Activated T-helper 1 cell treated with Interleukin-2 at 50 U/mL for 16 hours (primary cell): ENCODE measurements at places on chromosomes 3 and 15.

DNA sequence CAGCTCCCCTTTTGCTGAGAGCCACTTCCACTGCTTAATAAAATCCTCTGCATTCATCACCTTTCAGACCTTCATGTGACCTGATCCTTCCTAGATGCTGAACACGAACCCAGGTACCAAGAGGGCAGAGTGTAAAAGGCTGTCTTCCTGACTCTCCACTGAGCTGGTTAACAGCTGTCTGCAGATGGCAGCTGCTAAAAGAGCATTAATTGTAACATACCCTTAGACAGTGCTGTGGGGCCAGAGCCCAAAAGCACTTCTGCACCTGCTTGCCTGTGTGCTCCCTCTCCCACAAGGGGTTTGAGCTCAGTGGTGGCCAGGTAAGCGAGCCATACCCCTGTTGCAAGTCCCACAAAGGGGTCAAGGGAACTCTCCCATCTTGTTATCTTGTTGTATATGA is 187.3 kb downstream of the UBE2E2 start:
- no peak for DNase-seq

DNA sequence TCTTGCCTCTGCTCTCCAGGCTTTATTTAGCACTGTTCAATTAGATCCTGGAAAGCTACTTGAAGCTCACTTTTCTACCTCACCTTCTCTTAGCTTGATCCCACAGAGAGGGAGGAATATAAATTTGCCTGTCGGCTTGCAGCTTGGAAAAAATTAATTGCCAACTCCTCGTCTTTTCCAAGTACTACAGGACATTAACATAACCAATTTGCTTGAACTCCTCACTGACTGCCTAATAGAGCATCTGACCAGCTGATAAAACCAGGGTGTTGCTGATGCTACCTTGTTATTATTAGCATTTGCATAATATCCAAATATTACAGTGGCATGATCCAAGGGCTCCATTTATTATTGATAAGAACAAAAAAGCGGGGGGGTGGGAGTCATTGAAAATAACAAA is 561.8 kb downstream of the MCTP2 start:
- DNase-seq = no peak

DNA sequence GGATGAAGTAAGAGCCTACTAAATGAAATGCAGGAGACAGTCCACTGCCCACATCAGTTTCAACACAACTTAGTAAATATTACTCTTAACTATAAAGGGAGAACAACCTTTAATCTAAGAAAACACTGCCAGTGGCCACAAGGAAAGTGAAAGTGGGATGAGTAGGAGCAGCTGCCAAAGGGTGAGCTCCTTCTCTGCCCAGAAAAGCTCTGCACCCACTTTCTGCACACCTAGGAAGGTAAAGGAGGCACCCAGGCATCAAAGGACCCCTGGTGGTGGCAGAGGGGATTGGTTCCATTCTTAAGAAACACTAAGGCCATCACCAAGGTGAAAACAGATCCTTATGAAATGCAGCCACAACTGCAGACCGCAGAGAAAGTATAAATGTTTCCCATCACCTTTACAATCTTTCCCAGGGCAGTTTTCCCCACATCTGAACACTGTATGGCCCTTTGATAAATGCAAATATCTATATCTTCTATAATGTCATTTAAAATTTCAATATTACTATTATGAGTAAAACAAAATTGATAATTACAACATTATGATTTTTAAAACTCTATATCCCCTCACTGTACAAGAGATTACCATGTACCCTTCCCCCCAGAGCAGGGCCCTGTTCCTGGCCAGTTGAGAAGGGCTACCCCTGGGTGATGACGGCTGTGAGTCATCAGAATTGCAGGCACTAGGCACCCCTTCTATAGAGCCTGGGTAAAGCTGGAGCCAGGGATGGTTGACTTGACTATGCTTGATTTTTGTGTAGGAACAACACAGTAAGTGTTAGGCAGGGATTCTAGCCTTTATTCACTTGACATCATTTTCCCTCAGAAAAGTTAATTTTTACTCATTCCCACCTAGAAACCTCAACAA is 92.0 kb downstream of the SNRK start:
- peak; percentile 38 for DNase-seq

GRCh38 chr3:16290007-16290826 is 25.2 kb downstream of the OXNAD1 start:
- no peak for DNase-seq

GRCh38 chr3:131283862-131284261 is 97.7 kb upstream of the NUDT16 start:
- DNase-seq = no peak

DNA sequence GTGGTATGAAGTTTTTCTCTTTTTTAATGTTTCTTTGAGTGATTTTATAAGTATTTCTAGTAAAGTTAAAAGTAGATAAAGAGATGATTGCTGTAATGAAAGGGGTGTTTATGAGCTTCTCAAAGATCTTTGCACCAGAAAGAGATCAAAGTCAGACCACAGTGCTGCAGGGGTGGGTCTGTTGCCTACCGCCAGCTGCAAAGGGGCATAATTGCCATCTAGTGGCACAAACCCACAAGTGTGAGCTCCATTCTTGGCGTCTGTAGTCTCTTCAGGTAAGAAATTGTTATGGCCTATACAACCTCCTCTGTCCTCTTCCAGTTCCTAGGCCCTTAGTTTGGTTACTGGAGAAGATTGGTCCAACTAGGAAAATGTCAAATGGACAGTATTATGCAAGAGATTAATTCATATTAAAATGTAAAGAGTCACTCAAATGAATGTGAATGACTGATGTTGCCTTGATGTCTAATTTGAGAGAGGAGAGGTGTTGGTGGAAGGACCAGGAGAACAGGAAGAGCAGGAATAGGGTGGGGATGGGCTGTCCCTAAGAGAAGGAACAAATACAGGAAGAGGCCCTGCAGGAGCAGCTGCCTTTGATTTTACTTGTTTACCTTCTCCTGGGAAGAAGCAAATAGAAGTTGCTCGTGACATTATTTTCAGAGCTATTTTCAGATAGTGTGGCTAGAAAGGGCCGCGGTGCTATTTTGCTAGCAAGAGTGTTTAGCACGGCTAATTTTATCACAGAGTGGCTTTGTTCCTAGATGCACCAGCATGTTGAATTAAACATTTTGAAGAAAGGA is 53.0 kb upstream of the GSK3B start:
- DNase-seq = peak; percentile 13

GRCh38 chr3:195075199-195075940 is 195.6 kb downstream of the XXYLT1 start:
- DNase-seq = no peak

DNA sequence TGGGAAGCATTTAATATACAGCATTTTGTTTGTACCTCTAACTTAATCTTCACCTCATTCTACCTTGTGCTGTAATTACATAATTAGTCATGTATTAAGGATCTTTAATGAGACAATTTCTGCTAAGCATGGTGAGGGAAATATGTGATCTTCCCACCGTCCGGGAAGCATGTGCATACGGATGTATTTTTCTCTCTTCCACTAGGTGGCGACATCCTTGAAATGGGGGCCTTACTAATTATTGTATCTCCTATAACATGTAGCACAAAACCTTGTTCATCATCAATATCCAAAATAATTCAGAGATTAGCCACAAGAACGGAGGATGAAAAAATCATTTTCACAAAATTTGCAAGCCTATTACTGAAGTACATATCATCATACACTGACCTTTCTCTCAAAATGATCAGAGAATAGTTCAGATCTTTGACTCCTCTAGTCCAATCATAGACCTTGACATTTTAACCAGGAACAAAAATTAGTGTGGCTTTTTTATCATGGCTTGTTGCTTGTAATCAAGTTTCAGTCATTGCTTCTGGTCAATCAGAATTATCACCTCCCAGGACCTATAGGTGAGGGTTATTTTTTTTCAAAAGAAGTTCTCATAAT is 148.9 kb upstream of the GBE1 start:
- DNase-seq = no peak

DNA sequence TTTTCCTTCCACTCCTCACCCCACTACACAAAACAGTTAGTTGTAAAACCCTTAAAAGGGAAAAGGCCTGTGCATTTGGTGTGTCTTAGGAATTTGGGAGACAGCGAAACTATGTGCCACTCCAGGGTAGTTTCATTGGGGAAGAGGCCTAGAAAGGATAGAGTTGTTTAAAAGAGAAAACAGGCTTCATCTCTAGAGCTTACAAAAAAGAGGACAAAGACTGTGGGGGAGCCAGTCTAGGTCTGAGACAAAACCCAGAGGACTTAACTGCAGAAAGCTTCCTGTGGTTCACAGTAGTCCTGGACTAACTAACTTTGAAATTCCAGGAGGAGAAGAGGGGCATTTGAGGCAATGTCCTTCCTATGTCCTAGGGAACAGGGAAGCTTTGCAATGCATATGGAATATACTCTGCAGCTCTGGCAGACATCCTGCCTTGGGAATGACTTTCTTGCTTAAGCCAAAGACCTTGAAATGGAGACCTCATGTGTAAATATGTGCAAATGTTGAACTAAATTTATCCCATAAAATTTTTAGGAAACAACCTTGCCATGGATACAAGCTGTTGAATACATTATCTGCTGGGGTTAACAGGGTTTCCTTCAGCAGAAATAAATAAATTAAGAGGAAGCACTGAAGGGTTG is 159.4 kb downstream of the LSAMP start:
- DNase-seq = no peak

- no peak for DNase-seq
These were observed 121.0 kb downstream of the TFDP2 start for GRCh38 chr3:142028243-142028777.

GRCh38 chr15:65630760-65631159 is 9.0 kb downstream of the SLC24A1 start:
- DNase-seq = no peak

GRCh38 chr3:27025718-27026117 is 343.5 kb downstream of the NEK10 start:
- no peak for DNase-seq

DNA sequence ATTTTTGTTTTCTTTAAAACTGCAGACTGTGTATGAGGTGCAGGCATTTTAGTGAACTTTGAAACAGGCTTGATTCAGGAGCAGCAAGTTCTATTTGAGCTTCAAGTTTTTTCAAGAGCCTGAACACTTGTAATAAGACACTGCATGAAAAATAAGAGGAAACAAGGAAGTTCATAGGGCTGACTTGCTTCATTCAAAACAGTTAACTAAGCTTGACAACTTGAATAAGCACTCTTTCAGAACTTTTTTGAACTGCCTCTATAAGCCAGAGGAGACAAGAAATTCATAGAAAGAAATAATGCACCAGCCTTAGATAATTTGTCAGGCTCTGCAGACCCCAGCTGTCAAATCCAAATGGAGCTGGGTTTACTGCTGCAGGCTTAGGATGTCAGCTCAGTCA is 130.2 kb downstream of the SSR3 start:
- DNase-seq = no peak

DNA sequence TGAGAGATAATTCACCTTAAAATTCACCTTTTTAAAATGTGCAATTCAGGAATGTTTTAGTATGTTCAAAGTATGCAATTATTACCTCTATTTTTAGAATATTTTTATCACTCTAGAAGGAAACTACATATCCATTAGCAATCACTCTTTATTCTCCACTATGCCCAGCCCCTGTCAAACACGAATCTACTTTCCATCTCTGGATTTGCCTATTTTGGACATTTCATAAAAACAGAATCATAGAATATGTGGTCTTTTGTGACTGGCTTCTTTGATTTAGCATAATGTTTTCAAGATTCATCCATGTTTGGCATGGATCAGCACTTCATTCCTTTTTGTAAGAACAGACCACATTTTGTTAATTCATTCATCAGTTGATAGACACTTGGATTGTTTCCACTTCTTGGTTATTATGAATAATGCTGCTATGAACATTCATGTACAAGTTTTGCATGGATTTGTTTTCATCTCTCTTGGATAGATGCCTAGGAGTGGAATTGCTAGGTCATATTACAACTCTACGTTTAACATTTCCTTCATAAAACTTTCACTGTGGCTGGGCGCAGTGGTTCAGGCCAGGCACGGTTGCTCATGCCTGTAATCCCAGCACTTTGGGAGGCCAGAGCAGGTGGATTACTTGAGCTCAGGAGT is 12.7 kb downstream of the HMCES start:
- no peak for DNase-seq

DNA sequence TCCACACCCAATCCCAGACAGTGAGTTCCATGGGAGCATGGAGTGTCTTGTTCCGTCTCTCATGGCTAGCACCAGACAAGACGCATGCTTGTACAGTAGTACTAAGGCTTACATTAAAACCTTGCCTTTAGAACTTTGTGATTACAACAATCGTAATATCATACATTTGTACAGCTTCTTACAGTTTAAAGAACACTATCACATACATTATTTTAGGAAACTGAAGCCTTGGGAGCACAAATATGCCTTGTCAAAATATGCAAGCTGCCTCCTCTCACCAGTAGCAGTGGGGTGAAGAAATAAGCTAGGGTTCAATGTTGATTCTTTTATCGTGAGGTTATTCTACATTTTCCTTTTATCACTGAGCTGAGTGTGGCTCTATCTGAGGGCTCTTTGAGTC is 36.8 kb downstream of the ADAMTSL3 start:
- DNase-seq = no peak

GRCh38 chr3:73786321-73786807 is 161.6 kb upstream of the PDZRN3 start:
- no peak for DNase-seq

DNA sequence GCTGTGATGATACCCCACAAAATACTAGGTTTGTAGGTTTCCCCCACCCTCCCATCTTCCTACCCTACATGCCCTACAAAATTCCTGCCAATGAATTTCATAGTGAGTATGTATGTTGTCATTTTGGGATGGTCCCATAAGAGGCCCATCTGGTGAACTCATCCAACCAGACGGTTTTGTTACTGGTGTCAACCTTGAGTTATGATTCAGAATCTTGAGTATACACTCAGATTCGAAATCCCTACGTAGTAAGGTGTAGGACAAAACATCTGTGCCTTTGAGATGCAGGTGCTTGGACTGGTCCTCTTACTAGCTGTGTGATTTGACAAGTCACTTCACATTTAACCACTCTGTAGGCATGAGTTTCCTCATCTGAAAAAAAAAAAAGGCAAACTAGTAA is 3.6 kb downstream of the SIAH2 start:
- no peak for DNase-seq

DNA sequence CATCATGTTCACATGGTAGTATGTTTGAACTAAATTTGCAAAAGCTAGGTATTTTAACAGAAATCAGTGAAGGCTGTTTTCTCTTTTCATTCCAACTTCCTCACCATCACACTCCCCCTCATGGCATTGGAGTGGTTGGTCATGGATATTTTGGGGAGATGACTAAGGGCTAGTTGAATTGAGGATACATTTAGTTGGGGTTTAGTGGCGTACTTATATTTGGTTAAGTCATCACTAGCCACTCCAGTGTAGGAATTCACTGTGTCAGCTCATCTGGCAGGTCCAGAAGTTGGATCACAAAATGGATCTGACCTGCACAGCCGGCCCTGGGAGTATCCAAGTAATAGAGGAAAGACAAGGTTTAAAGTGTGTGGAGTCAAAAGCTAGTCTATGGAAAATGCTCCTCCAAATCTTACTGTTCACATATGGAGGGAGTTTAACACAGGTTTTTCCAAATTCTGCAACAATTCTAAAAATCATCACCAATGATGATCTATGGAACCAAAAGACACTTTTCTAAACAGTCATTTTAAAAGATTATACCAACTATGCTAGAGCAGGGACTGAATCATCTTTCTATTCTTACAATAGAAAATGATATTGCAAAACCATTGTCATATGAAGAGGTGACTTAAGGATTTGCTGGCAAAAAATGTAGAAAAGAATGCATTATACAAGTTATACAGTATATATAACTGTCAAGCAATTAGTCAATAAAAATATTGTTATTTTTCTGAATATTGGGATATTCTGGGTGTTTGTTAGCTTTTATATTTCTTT is 247.8 kb upstream of the PEX5L start:
- no peak for DNase-seq

- no peak for DNase-seq
These were observed 40.8 kb downstream of the KAT2B start for GRCh38 chr3:20080956-20081554.

GRCh38 chr3:117752984-117753717 is 1043.6 kb downstream of the TUSC7 start:
- no peak for DNase-seq
